ENCODE measurements at places on chromosomes 1 and 21.

DNA sequence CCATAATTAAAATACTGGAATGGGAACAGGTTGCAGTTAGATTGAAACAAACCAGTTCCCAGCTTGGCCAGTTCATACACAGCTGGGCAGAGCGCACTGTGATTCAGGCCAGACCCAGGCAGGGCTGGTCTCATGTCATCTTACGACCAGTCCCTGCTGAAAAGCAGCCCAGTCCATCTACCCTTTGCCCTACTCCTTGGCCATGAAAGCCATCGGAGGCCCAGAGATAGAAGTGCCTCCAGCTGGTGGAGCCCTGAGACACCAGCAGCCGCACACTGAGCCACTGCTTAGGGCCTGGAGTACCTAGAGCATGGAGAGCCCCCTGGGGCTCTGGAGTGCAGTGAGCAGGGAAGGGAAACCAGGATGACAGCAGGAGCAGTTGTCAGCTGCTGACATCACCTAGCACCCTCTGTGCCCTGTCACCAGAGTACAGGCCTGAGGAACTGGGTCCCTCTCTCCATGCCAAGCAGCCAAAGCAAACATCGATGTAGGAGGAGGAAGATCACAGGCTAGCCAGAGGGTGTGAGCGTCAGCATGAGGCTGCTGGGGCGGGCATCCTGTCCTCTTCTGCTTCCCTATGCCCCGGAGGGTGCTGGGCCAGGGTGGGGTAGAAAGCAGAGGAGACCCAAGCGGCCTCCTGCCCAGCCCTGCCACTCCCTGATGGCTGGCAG is 34.2 kb upstream of the TMEM125 start:
- no peak for DNase-seq

DNA sequence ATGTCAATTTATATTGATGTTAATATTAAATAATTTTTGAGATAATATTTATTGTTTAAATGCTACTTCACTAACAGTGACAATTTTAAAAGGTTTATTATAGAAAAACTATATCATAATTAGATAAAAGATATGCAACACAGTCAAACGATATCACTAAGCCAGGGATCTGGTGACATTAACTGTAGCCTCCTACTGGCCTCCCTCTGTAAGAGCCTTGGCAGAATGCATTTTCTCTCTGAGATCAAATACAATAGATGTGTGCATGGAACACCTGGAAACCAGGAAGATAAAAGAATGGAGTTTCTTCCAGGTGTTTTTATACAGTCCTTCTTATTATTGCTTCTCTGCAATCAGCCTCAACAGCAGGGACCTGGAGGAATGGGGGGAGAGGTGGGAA is 1762.1 kb downstream of the BRINP3 start:
- no peak for DNase-seq

- peak; percentile 49 for DNase-seq
Measured at GRCh38 chr1:220527908-220528678, at the start of gene MARK1. TSS of gene MARK1 (plus strand) at chr1:220528136. CDS start at chr1:220528823, 687 bp downstream.

GRCh38 chr1:96340686-96341085 is 380.9 kb upstream of the PTBP2 start:
- DNase-seq = no peak

DNA sequence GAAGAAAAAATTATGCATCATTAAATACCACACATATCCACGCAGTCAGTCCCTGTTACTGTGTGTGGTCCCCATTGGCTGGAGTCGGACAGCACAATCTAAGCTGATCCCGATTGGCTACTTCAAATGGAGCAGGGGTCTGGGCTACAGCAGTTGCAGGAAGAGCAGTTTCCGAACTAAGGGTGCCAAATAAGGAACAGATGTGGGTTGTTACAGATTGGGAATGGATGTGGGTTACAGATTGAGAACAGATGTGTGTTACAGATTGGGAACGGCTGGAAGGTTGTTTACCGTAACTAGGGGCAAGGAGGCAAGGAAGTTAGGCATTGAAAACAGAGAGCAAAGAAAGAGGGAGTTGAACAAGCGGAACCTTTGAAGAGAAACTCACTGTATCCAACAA is 19.9 kb downstream of the OR2L13 start:
- DNase-seq = no peak

GRCh38 chr1:12601700-12602658 is 16.0 kb downstream of the DHRS3 start:
- DNase-seq = no peak

- no peak for DNase-seq
Measured at GRCh38 chr1:39412892-39413291, 78.5 kb upstream of the BMP8A start.

GRCh38 chr1:96997717-96998116 is 276.1 kb downstream of the PTBP2 start:
- no peak for DNase-seq

DNA sequence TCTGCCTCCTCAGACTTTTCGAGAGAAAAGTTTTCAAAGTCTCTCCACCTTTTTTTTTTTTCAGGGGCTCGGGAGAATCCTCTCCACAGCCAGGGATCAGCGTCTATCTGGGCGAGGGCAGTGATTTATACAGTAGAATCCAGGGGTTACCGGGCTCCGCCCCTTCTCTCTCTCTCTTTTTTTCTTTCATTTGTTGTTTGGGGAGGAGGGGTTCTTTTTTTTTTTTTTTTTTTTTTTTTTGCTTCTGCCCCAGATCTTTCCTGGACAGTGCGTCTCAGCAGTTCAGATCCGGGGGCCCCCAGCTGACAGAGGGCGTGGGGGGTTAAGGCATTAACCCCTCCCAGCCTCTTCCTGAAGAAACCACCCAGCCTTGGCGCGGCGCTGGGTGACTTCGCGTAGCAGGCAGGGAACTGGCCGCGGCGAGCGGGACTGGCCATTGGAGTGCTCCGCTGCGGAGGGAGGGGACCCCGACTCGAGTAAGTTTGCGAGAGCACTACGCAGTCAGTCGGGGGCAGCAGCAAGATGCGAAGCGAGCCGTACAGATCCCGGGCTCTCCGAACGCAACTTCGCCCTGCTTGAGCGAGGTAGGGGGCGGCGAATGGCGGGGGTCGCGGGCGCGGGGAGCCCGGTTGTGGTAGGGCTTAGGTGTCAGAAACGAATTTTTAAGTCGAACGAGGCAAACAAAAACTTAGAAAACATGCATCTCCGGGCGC is at the start of gene S1PR1:
Gene S1PR1 (plus strand): TSS at position 504 of the 713 bp plus-strand sequence. CDS start 1,966 bp downstream, outside the sequence.
- peak; percentile 85 for DNase-seq

- no peak for DNase-seq
Measured at GRCh38 chr1:18385239-18385790, 95.4 kb upstream of the KLHDC7A start.

DNA sequence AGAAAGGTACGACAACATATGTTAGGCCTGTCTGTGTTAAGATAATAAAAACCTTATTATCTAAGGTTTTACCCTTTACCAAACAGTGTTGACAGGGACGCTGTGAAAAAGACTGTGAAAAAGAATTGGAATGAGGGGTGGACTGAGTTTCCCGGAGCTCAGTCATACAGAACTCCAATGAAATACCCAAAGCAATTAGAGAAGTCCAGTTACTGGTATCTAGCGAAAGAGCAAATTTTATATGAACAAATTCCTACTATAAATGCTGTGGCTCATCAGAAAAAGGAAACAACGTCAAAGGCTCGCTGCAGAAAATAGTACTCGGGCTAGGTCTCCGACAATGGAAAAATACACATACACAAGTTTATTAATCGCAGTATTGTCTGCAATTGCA is 708 bp upstream of the RBBP5 start:
- no peak for DNase-seq

DNA sequence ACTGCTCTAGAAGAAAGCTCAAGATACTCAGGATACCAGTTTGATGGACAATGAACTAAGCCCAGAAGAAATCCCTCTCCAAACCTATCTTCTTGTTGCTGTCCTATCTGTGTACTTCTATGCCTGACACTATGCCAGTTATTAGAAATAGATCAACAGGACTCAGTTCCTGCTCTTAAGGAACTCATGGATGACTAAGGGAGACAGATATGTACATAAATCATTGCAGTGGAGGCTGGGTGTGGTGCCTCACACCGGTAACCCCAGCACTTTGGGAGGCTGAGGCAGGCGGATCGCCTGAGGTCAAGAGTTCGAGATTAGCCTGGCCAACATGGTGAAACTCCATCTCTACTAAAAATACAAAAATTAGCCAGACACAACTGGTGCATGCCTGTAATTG is 42.4 kb upstream of the AK4 start:
- DNase-seq = peak; percentile 17

- DNase-seq = no peak
Measured at GRCh38 chr1:228157729-228158126, 7.9 kb upstream of the IBA57 start.

DNA sequence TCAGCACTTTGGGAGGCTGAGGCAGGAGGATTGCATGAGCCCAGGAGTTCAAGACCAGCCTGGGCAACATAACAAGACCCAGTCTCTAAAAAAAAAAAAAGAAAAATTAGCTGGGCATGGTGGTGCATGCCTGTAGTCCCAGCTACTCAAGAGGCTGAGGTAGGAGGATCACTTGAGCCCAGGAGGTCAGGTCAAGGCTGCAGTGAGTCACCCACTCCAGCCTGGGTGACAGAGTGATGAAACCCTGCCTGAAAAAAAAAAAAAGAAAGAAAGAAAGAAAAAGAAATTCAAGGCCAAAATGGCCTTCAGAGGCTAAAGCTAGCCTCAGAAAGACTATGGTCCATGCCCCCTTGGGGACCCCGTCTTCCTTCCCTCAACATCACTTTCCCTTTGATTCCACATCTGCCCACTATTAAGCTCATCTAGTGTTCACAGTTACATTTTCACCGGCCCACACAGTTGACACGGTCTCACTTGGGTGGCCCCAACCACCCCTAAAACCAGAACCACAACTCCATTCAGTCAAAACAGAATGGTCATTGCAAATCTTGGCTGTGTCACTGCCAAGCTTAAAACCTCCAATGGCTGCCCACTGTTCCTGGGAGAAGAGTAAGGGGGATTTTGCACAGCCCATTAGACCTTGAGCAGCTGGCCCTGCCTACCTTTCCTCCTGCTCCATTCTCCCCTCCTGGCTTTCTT is 2.1 kb upstream of the CAPN8 start:
- DNase-seq = peak; percentile 35

- DNase-seq = no peak
Measured at GRCh38 chr21:39885119-39885848, 18.0 kb downstream of the PCP4 start.

DNA sequence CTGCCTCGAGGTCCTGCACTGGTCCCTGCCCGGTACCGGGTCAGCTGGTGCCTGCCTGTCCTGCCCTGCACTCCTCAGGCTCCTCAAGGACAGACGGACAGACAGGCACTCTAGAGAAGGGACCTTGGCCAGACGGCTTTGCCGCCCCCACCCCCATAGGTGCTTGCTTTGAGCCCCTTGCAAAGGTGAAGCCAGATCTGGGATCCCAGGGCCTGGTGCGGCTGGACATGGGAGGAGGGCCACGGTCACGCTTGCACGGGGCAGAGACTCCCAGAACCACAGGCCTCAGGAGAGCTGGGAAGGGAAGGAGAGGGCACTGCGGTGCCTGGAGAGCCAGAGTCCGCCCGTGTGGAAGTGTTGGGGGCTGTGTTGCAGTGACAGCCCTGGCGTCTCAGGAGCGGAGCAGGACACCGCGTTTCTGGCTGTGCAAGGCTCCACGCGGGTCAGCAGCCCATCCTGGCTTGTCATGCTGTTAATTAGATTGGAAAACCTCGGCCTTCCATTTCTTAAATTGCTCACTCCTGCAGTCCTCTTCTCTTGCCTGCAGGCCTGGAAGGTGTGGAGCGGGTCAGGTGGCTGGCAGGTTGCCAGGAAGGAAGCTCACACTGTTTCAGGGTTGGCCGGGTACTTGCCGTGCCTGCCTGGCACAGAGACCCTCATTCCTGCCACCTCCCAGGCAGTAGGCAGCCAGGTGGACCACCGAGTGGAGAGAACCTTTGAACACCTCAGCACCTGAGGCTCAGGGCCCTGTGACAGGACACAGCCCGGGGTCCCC is 16.3 kb downstream of the COL18A1 start:
- DNase-seq = no peak

GRCh38 chr1:18234790-18235242 is 127.2 kb downstream of the IGSF21 start:
- DNase-seq = peak; percentile 30

- no peak for DNase-seq
Measured at GRCh38 chr1:208291923-208292711, 47.9 kb upstream of the PLXNA2 start.

DNA sequence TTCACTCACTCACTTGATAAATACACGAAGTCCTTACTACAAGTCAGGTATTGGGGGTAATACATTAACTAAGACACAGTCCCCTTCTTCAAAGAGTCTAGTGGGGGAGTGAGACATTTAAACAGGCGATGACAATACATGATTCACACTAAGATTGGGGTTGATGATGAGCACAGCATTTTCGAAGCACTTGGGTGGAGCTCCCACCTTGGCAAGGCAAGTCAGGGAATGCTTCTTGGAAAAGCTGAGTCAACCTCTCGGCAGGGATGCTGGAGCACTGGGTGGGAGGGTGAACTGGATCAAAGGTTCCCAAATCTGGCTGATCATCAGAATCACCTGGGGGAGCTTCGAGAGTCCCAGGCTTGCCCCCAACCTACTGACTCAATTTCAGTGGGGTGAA is 57.9 kb upstream of the ENAH start:
- peak; percentile 10 for DNase-seq

- DNase-seq = no peak
Measured at GRCh38 chr1:213250041-213250440, 199.0 kb downstream of the RPS6KC1 start.

DNA sequence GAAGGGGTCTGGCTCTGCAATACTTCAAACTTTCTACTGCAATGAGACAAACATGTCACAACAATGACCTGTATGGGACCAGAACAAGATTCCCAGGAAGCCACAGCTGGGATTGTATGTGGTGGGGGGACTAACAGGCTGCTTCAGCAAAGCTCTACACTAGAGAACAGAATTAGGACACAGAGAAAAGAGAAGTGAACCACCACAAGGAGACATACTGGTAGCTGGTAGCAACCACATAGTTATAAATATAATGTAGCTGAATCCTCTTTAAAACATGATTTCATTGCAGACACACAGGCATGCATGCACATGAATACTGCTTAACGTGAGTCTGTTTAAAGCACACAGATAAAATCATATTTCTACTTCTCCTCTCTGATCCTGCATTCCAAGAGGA is 3.5 kb upstream of the ILDR2 start:
- no peak for DNase-seq

GRCh38 chr1:173043253-173043652 is 7.5 kb downstream of the TNFSF18 start:
- peak; percentile 55 for DNase-seq

GRCh38 chr1:3905953-3906671 is 6.0 kb upstream of the C1orf174 start:
- no peak for DNase-seq
